Peyer's patch (tissue), 4 donors: ENCODE measurements at places on chromosomes 11 and 22. TPM values are rescaled to one million over a fixed set of nuclear protein-coding genes. Genes with fewer than 3 reads are reported as not detected.
A peak's percentile ranks its signal among the peaks of the same experiment; 100 is the strongest.

- H3K27me3 ChIP-seq: no peaks in the 10 kb centered on the region
- no peak overlapping the region for H3K27ac ChIP-seq
- H3K4me3 ChIP-seq: no peak overlapping the region
- H3K36me3 ChIP-seq: no peaks in the 10 kb centered on the region
Measured at GRCh38 chr22:19689408-19689807, 24.9 kb upstream of the SEPTIN5 start.

The STARD10 gene
- 118 TPM for total RNA-seq

The TMPRSS6 gene
- not detected for total RNA-seq

The ARHGAP8 gene
- 17.3 TPM for total RNA-seq

The KCNJ11 gene
- not detected for total RNA-seq

DNA sequence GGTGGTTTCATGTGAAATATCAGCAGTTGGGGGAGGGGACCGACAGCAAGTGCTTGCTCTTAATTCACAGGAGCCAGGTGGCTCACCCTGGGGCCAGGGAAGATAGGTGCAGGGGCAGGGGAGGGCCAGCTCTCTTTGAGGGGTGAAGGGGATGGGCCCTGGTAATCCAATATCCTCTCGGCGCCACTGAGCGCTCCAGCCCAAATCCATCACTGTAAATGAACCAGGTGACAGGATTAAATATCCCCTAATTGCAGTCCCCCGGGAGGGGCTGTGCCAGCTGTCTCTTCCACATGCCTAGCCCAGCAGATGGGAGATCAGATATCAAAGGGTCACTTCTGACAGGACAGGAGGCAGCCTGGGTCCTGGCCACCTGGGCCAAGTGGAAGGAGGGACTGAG is 531.8 kb upstream of the CADM1 start:
- DNase-seq: no peak
- no peaks in the 10 kb centered on the region for H3K36me3 ChIP-seq
- no peaks in the 10 kb centered on the region for H3K4me1 ChIP-seq
- H3K4me3 ChIP-seq: no peak overlapping the region

DNA sequence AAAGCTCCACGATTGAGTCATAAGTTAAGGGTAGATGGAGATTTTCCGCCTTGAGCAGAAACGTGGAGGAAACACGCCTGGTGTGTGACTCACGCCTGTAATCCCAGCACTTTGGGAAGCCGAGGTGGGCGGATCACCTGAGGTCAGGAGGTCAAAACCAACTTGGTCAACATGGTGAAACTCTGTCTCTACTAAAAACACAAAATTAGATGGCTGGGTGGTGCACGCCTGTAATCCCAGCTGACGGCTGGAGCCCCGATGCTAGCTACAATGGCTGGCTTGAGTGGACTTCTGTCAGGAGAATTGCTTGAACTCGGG is 17.3 kb upstream of the DGCR8 start:
- no peaks in the 10 kb centered on the region for H3K4me1 ChIP-seq
- no peak overlapping the region for H3K4me3 ChIP-seq

- DNase-seq: no peak
- H3K4me3 ChIP-seq: no peak overlapping the region
- H3K4me1 ChIP-seq: no peaks in the 10 kb centered on the region
- peak overlapping the region; percentile 37 for H3K27ac ChIP-seq
Measured at GRCh38 chr22:39130892-39131855, 21.3 kb downstream of the CBX7 start.

DNA sequence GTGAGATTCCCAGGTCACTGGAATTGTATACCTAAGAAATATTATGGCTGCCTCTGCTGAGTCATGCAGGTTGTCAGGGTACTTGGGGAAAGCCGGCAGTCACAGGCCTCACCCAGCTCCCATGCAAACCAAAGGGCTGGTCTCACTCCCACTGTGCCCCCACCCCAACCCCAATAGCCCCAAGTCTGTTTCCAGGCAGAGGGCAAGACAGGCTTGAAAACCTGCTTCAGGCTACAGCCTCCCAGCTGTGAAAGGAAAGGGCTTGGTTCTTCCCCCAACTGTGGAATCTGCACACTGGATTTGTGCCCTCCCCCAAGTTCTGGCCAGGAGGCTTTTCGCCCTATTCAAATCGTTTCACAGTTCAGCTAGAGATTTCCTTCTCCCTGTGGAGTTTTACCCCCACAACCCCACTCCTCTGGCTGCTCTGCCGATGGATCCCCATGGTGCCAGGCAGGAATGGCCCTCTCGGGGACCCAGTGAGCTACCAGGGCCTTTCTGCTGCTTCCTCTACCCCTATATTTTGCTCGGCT is 37.0 kb upstream of the ABTB2 start:
- no peaks in the 10 kb centered on the region for H3K27me3 ChIP-seq
- no peak overlapping the region for H3K4me3 ChIP-seq
- H3K27ac ChIP-seq: no peak overlapping the region
- H3K36me3 ChIP-seq: no peaks in the 10 kb centered on the region
- DNase-seq: no peak

The CLMP gene
- 12.1 TPM for total RNA-seq
